ENCODE measurements at places on chromosomes 3 and 15.

- DNase-seq: peak; percentile 59
Measured at GRCh38 chr15:48861813-48862431, 16.0 kb upstream of the EID1 start.

GRCh38 chr3:27138562-27138961, 230.6 kb downstream of the NEK10 start:
- DNase-seq: no peak

DNA sequence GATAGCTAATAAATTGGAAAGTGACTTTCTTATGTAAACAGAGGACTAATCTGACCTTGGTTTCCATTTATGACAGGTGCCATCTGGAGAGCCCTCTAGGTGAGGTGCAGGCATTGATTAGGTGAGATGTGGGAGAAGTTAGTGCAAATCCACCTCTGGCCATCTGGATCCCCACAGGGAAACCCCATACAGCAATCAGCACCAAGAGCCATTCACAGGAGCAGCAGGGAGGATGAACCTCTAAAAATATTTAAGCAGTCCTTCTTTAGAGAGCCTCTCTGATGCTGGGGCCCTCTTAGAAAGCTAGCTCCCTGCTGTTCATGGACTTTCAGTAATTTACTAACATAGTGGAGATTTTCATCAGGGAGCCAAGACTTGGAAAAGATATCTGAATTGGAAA, 69.3 kb downstream of the CLSTN2 start:
- no peak for DNase-seq

- DNase-seq: no peak
Measured at GRCh38 chr3:140914384-140914945, 27.2 kb upstream of the SLC25A36 start.

- DNase-seq: no peak
Measured at GRCh38 chr15:79682285-79682684, 214.5 kb downstream of the MTHFS start.

DNA sequence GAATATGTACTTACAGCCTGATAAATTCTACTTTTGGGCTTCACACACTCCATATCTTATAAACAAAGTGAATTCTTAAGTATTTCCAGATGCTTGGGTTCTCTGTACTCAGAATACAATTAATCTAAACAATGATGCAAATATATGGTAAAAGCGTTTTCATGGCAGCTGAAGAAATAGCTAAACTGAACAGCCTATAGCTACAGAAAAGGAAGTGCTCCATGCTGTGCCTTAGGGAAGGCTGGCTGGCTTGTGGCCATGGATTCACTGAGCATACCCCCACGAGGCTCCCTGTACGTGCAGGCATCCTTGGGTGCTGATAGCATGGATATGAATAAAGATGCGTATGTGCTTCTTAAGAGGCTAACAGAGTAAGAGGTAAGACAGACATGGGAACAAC, 264.0 kb downstream of the KLF13 start:
- DNase-seq: no peak

DNA sequence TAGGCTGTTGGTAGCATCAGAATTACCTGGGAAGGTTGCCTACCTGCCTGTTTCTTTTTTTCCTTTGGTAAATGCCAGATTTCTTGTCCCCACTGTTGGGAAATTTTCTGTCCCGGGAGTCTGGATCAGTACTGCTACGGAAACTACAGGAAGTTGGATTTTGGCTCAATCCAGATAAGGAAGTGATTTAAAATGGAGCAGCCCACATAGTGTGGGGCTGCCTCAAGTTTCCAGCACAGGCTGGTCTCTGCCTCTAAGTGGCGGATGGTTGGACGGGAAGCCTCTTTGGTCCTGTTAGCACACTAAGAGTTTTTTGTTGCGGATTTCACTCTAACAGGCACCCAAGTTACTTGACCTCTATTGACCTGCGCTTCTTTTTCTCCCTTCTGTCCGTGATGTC, 54.7 kb downstream of the EEFSEC start:
- DNase-seq: no peak

GRCh38 chr3:53675942-53676341, 170.3 kb downstream of the CHDH start:
- no peak for DNase-seq

DNA sequence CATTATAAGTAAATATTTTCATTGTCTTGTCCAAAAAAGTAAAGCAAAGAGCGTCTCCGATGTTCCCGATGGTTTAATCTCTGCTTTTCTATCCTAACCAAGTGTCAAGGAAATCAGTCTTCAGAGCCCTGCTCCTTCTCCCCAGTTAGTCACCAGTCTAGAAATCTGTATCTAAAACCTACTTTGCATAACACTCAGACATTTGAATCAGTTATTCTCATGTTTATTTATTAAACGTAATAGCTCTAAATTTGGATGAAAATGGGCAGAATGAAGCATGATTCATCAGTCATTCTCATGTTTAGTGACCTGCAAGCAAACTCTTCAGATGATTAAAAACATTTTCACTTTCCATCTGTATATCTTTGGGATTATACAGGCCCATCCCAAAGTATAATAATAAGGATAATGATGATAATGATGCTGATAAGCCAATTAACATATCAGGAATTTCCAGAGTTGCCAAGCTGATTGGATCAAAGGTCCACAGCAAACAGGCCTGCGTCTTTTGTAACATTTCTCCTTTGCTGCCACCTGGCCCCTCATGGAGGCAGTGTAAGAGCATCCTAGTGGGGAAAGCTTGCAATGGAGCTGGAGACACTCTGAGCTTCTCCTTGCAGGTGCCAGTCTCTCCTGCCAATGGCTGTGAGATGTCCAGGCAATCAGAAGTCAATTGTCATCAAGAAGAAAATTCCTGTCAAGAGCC, 273.9 kb downstream of the IGSF11 start:
- DNase-seq: no peak

GRCh38 chr15:36323615-36324014, 255.8 kb upstream of the CDIN1 start:
- no peak for DNase-seq

DNA sequence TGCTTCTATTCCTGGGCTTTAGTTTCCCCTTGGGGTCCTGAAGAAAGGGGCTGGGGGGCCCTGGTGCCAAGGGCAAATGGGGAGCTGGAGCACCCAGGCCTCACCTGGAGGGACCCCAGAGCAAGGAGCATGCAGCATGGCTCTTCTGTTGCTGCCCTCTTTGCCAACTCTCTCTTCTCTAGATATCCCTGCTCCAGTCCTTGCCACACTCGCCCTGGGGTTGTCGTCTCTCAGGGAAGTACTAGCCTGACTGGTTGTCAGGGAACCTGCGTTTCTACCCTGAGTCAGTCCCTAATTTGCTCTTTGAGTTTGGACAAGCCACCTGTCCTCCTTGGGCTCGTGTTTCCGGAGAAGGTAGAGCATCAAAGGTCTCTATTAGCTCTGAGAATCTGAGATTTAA, 63.7 kb upstream of the UBE2Q2 start:
- DNase-seq: no peak

- no peak for DNase-seq
Measured at GRCh38 chr3:71690341-71690841, 34.8 kb downstream of the EIF4E3 start.

GRCh38 chr3:196246612-196247308, 30.4 kb downstream of the SLC51A start:
- no peak for DNase-seq

DNA sequence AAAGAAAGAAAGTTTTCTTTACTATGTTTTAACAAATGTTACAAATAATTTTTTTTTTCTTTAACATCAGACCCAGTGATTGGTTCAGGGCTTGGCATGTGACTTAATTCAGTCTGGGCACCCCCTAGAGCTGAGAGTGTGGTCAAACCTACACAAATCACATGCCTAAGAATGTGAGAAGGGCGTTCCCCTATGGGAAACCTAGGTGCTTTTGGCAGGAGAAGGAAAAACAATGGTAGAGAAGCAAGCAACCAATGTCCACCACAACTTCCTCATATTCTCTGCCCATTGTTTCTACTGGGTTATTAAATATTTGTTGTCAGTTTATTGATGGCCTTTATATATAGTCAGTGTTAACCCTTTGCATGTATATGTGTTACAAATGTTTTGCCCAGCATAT, 21.4 kb upstream of the PIAS1 start:
- DNase-seq: no peak

- no peak for DNase-seq
Measured at GRCh38 chr3:128112357-128112968, 11.1 kb downstream of the RUVBL1 start.

DNA sequence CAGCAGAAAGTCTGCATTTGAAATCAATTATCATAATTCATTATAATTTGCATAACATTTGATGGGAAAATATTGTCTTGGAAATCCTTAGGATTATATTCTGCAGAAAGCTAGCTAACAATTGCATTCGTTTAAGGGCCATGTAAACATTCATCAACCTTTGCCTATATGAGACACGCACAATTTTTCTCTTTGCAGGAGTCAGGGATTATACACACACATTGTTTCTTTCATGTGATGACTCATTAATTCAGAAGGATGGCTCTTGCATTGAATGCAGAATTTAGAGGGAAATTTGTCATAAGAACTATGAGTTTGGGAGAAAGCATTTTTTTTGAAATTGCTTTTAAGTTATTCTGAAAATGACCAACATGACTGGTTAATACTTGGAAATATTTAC, 844.7 kb downstream of the DIPK2A start:
- DNase-seq: no peak

DNA sequence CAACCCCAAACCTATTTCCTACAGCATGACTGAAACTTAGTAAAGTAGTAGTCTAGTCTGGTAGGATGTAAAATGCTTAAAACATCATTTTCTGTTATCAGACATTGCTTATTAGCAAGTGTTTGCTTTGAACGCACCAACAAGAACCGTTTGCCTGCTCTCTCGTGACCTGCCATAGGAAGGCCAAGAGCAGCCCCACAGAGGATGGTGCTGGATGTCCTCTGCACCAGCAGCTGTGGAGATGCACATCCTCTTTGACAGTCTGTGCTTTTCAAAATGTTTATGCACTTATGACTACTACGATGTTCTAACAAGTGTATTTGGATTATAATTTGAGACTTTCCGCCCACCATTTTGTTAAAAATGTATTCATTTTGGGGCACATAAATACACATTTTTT, 59.6 kb downstream of the PDE8A start:
- no peak for DNase-seq

- DNase-seq: no peak
Measured at GRCh38 chr15:96627031-96627568, 296.6 kb downstream of the NR2F2 start.

DNA sequence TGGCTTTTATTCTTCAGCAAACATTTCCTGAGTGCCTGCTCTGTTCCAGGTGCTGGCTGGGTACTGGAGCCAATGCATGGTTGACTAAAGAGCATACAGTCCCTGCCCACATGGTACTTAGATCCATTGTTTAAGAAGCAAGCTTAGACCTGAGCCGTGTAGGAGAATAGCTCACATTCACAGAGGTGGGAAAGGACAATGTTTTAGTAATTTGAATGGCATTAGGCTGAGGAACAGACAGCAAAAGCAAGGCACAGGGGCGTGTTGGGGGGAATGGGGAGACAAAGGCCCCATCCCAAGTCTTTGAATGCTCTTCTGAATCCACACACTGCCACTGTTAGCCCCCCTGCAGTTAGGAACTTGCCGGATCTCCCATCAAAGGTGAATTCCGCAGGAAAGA, 388.2 kb upstream of the RGMA start:
- DNase-seq: no peak

DNA sequence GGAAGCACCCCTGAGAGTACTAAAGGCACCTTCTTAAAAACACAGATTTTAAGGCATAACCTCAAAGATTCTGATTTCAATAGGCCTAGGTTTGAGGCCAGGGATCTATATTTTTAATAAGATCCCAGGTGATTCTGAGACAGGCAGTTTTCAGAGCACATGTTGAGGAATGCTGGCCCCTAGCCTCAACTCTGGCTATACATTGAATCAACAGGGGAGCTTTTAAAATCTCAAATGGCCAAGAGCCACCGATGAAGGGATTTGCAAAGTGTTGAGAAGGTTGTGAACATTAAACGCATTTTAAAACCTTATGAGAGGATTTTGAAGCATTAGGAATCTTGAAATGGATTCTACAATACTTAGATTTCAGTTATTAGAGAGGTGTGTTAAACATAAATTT, 268.8 kb upstream of the ARHGEF26 start:
- no peak for DNase-seq

- no peak for DNase-seq
Measured at GRCh38 chr3:141553055-141553454, 66.2 kb downstream of the RASA2 start.

DNA sequence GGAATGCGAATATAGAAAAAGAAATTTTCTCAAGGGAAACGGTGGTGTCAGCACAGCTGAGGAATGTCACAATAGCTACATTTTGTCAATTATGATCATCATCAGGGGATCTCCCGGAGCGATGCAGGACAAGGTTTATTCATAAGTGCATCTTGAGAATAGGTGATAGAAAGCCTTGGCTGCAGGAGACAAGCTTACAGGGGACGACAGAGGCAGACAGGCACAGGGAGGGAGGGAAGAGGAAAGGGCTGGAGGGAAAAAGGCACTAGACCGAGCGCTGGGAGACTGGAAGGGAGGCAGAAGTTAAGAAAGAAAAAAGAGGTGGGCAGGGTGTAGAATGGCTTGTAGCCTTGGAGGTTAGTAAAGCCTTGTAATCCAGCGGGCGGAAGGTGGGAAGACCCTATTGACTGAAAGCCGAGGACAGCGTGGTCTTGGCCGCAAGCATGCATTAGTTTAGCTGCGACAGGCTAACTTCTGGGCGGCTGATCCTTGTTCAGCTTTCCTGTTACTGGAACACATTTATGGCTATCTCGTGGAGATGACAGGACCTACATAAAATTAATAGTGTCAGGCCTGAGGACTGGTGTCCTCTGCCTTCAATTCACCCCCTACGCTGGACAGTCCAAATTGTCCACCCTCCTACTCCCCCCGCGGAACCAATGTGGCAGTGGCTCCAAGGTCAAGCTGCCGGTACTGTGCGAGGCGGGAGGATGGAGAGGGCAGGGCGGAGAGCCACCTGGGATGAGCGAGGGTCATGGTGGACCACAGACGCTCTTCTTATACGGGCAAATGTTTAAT, 1.4 kb upstream of the NECTIN3 start:
- no peak for DNase-seq

Measured in NCI-H2171 (cell line).